ENCODE measurements at places on chromosomes 6 and 20.

DNA sequence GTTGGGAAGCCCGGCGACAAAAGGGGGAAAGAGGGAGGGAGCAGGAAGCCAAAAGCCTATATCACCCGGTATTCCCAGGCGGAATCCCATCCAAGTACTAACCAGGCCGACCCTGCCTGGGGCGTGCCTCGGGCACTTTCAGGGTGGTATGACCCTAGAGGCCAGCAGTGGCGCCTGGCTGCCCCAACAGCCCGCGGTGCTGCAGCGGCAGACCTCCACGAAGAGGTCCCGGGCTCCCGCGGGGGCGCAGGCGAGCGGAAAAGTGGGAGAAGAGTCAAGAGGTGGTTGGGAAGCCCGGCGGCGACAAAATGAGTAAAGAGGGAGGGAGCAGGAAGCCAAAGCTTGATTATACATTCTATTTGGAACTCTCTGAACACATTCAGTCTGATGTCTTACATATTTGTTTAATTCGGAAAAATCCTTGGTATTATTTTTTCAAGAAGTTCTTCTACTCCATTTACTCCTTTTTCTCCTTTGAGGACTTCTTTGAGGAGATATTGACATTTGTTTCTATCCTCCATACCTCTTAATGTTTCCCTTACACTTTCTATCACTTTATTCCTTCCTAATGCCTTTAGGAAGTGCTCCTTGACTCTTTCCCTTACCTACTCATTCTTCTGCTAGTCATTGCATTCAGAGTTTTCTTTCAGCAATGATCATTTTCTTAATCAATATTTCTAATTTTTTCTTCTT, 11.5 kb downstream of the TREML4 start:
- DNase-seq = no peak

DNA sequence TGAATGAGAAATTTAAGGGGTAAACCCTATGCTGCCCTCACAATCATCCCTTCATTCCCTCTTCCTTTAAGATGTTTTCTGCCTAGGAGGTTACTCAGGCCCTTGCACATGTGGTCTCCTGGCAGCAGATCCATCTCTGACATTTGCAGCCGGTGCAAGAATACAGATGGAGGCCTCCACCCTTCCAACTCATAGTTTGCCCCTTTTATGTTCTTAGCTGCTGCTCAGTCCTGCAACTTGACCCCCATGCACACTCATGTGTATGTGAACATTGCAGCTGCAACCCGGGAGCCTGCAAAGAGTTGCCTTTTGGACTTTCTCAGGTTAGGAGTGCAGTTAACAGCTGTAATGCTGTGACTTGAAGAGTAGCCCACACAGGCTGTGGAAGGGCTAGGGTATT, 131.9 kb upstream of the SGK1 start:
- no peak for DNase-seq

DNA sequence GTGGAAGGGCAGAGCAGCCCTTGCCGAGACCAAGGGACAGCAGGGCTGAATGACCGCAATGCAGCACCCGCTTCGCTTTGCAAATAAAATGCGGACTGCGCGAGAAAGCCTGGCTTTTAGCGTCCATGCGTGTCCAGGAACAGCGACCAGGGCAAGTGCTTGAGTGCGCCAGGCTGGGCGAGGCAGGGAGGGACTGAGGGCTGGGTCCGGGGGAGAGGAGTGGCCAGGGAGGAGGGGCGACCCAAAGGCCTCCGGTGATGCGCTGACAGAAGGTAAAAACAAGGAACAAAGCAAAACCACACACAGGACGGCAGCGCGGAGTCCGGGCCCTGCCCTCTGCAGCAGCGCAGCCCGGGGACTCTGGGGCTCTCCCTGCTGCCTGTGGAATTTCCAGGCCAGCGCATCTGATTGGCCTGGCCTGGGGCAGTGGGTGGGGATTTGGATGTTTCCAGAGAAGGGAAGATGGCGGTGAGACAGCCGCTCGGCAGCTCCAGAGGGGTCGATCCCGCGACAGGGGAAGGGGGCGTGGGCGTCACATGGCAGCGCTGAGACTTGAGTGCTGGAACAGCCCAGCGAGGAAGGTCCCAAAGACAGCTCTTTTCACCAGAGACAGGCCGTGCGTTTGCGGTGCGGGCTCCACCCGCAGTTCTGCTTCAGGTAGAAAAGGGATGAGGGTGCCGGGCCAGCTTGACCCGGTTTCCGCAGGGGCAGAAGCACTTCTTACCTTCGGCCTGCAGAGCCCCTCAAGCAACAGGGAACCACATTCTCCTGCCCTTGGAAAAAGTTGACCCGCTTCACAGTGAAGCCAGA, 51.8 kb downstream of the SSR1 start:
- no peak for DNase-seq

- DNase-seq = no peak
Observed at GRCh38 chr6:15280028-15280427, 34.2 kb downstream of the JARID2 start.

GRCh38 chr20:51034988-51035656, 12.2 kb upstream of the KCNG1 start:
- no peak for DNase-seq

DNA sequence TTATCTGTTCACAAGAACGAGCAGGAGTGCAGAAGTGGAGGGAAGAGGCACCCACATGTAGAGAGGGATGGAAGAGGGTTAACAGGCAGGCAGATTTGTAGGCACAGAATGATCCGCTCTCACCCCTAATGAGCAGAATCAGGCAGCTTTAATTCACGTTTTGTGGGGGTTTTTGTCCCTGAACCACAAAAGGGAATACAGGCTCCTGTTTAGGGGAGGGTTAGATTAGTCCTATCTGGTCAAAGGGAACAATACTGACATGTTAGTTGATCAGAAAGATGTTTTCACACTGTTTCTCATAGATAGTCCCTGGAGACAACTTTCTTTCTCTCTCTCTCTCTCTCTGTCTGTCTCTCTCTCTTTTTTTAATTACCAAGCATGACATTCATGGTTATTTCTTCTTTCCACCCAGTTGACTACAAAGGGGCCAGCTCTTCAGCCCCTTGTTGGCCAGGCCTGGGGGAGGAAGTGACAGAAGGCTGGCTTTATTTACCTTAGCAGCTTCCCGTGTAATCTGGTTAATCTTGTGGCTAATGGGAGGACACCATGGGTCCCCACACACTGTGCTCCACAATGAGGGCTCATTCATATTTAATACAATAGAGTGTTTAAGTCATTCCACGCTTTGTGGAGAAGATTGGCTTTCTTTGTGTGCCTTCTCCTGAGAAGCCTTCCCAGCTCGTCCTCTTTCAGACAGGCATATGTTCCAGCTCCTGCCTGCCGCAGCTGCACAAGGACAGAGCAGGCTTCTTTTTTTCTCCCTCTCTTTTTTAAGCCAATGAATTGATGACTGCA, 958.8 kb downstream of the TFAP2A start:
- DNase-seq = no peak

GRCh38 chr6:37459981-37460800, 27.2 kb downstream of the CMTR1 start:
- DNase-seq = no peak

GRCh38 chr6:53240761-53241160, 92.1 kb upstream of the GCM1 start:
- DNase-seq = no peak

DNA sequence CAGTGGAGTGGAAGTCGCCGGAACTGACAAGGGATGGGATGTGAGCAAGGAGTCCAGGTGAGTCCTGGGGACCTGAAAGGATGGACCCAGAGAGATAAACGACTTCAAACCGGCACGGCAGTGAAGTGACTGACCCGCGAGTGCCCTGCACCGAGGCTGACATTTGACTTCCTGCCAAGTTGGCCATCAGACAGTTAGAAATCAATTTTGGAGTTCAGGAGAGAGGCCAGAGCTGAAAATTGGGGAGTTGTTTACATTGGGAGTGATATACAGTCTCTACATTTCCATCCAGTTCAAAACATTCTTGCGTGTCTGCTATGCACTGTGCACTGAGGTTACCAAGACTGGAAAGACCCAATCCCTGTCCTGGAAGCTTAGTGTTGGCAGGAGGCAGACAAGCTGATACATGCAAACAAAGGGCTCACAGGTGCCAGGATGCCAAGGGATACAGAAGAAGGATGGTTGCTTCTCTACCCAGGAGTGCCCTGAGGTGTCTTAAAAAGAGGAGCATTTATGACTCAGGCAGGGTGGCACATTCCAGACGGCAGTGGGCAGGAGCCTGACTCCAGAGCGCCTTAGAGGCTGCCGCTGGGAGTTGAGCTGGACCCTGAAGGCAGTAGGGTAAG, 186.6 kb downstream of the MTHFD1L start:
- no peak for DNase-seq

GRCh38 chr6:130314271-130314670, 51.5 kb upstream of the TMEM200A start:
- DNase-seq = no peak

- no peak for DNase-seq
Observed at GRCh38 chr20:52382933-52383332, 191.4 kb upstream of the ZFP64 start.

- DNase-seq = no peak
Observed at GRCh38 chr20:12504779-12505178, 504.0 kb upstream of the SPTLC3 start.

- no peak for DNase-seq
Observed at GRCh38 chr6:141346535-141346934, 786.2 kb upstream of the GJE1 start.

DNA sequence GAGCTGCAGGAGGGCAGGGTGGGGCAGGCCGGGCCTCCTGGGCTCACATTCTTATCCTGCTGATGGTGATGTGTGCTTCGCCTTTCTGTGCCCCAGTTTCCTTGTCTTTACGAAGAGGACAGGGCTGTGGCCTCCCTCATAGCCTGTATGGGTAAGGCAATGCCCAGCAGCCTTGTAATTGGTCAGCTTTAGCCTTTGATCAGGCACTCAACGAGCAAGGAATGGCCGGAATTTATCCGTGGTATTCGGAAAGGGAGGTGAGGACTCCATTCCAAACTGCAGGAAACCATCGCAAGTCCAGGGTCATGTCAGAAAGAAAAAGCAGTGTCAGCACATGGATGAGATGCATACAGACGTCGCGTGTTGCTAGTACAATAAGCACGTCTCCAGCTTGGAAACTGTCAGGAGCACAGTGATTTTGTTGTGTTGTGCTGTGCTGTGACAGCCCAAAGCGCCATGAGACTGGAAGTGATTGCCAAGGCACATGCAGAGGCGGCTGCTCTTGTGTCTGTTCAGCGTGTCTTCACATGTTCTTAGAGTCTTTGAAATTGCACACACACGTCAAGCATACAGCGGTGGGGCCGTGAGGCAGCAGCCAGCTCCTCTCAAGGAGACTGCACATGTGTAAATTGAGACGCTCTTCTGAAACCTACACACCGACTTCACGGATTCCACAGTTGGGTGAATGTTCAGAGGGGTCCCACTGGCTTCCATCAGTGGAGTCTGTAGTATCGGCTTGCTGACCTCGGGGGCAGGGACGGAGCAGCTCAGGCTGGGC, 6.2 kb downstream of the SS18L1 start:
- DNase-seq = no peak

DNA sequence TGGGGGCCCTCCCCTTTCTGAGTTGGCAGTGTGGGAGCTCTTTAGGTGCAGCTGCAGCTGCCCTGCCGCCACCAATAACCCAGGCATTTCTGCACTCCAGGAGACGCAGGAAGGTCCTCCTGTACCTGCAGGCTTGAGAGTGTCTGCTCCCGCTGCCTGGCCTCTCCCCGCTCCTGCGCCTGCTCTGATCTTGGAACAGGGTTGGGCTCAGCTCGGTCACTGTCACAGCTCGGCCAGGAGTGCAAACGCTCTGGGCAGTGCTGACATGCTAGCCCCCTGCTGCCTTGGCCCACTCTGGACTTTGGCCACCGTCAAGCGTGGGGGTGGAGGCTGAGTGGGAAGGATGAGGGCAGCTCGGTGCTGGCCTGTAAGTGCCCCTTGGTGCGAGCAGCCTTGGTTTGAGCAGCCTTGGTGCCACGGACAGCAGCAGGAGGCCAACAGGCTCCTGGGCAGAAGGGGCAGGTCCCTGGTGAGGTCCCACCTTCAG, 738.1 kb upstream of the GJE1 start:
- DNase-seq = no peak

DNA sequence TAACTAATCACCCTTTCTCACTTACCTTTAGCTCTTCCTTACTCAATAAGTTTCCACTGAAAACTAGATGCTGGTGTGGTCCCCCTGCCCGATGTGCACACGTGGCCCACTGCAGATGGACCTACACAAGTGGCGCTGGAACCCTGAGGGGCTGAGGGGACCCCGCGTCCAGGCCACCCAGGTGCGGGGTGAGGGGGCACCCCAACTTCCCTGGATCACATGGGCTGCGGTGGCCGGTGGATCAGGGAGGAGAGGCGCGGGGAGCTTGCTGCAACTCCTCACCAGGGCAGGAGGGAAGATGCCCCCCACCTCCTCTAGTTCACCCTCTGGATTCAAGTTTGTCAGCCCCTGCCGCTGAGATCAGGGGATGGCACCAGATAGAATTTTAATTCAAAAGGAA, 12.5 kb upstream of the HLA-DOA start:
- no peak for DNase-seq

DNA sequence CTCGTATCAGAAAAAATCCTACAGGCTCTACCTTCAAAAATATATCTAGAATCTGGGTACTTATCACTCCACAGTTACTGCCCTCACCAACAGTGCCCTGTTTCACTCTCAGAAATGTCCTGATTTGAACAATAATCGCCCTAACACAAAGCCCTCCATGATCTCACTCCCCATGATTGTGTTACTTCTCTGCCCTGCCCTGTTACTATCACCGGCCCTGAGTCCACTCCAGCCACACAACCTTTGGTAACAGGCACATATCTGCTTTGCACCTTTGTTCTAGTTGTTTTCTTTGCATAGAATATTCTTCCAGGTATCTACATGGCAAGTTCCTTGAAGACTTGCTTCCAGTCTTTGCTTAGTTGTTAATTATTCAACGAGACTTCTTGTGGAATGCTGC, 142.0 kb downstream of the ARHGAP18 start:
- no peak for DNase-seq

DNA sequence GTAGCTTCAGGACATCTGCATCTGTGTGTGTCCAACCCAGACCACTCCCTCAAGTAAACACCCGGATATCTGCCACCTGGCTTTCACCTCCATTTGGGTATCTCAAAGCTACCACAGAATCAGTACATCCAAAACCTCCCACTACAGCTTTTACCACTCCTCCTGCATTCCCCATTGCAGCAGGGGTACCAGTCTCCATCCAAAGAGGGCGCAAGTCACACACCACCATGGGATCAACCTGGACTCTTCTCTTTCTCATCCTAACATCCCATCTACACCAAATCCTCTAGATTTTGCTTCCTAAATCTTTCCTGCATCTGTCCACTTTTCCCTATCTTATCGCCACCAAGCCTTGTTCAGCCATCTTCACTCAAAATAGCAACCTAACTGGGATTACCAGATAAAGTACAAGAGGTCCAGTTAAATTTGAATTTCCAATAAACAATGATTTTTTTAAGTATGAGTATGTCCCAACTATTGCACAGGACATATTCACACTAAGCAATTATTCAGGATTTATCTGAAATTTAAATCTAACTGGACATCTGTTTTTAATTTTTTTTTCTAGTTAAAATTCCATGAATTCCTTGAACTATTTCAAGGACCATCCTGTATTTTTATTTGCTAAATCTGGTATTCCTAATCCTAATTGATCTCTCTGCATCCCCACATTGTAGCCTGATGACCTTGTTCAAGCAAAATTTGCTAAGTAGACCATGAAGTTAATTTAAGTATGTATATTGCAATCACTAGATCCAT, 164.3 kb upstream of the MLN start:
- no peak for DNase-seq

- no peak for DNase-seq
Observed at GRCh38 chr6:110055387-110055735, 77.2 kb downstream of the GPR6 start.

Measured in T-helper 9 cell (primary cell).